Activated naive CD4-positive, alpha-beta T cell treated with anti-CD3 and anti-CD28 coated beads, Interleukin-2, amount 50 U/mL, for 16 hours (primary cell): ENCODE measurements at places on chromosomes 1 and 21.

- no peak for DNase-seq
Observed at GRCh38 chr1:200437556-200438203, 27.8 kb upstream of the ZNF281 start.

DNA sequence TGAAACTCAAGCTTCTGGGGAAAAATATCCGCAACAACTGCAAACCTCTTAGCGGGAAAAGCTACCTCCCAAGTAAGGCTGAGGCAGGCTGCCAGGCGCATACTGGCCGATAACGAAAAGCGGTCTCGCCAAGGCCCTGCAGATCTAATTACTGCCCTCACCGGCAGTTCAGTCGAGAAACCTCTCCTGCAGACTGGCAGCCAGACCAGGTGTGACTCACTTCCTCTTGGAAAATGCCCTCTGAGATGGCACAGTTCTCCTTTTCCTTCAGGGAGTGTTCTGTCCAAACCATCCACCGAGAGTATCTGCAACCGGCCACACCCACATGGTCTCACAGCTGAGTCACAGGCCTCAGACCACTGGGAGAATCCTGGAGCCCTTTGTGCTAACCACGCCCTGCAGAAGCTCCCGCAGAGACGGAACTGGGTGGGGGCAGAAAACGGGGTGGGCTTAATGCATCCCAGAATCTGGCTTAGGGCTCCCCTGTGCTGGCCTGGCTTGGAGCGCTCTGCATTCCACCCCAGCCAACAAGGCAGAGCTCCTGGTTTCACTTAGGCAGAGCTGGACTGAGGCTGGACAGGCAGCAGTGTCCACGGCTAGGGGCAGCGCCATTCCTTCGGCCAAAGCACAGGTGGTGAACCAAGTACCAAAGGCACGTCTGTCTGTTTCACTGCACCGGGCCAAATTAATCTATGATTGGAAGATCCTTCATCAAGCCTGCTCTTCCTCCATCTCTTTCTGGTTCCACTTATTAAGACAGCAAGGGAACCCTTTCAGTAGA lies 1.2 kb downstream of the S100A10 start:
- DNase-seq: no peak

- no peak for DNase-seq
Observed at GRCh38 chr1:63414691-63415365, 47.4 kb downstream of the ALG6 start.

DNA sequence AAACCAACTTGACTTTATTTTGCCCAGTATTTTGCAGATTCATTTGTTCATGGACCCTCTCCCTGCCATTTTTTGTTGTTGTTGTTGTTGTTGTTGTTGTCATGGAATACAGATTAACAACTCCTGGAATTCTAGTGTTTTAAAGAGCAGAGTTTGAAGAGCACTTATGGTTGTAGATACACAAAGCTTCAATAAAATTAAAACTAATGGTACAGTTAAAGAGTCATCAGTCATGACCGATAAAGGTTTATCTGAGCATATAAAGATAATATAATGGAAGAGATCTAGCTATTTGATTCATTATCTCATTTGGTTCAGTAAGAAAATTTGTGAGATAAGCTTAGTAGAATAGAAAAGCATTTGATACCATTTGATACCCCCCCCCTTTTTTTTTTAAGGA lies 21.8 kb downstream of the NEK7 start:
- no peak for DNase-seq

- DNase-seq: no peak
Observed at GRCh38 chr1:32447469-32448185, 17.2 kb upstream of the ZBTB8B start.

DNA sequence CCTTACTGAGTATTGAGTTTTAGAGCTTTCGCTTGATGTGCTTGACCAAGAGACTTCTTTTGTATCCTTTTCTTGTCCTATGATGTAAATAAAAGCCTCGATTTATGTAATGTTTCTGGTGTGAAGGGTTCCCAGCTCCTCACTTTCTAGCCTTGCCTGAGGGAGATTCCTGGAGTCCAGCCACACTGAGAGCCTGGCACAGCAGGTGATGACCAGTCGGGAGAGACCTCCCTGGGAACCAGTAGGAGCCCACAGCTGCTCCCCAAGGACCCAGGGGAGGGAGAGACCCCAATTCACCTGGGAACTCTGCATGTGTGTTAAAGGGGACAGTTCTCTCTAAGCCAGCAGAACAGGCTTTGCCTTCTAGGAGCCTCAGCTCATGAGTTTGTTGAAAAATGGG lies 8.9 kb downstream of the C1orf115 start:
- DNase-seq: no peak

GRCh38 chr1:78722521-78722920 lies 72.9 kb downstream of the IFI44 start:
- no peak for DNase-seq

DNA sequence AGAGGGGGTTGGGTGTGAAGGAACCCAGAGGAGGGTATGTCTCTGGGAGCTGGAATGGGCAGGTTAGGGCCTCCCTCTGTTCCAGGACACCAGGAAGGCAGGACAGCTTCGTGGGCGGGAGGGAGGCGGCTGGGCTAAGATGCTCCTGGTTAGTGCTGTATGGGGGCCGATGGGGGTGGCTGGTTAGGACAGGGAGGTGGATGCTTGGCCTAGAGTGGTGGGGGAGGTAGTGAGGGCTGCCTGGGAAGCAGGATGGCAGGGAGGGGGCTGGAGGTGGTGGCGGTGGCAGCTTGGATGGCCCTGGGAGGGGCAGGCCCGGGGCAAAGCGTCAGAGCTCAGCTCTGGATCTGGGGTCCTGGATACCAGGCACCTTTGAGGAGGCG lies 6.2 kb upstream of the MMP23B start:
- DNase-seq: no peak

DNA sequence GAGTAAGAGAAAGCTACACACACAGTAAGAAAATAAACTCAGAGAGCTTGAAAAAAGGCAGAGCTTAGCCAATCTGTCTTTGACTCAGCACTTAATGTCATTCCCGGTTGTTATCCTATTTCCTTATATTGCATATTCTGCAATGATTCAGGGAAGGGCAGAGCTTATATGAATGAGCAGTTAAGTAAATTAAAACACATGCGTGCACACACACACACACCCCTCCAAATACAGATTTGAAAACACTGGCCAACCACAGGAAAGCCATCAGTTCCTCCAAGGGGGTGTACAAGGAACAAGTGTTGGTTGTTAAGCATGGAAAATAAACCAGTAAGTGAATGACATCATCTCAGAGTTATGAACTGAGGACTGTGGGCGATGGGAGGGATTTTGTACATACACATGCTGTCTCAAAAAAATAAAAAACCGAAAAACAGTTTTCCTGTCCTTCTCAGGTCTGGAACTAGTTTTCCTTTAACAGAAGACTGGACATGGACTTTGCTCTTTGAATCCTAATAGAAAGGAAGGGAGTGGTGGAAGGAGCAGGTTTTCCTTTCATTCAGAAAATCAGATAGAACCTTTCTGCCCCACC lies 1.0 kb downstream of the IQGAP3 start:
- no peak for DNase-seq
